Activated naive CD4-positive, alpha-beta T cell treated with anti-CD3 and anti-CD28 coated beads, Interleukin-2, amount 10 ng/mL, durations not matched to agents 7 days and 5 days (primary cell): ENCODE measurements at places on chromosomes 6 and 20.
A peak's percentile ranks its signal among the peaks of the same experiment; 100 is the strongest.

- H3K27me3 ChIP-seq = no peaks in the 10 kb centered on the region
- H3K4me3 ChIP-seq = no peak overlapping the region
- DNase-seq = no peak
- H3K27ac ChIP-seq = no peak overlapping the region
- H3K36me3 ChIP-seq = peaks cover 25% of the 10 kb centered on the region
Observed at GRCh38 chr6:12034837-12035236, 22.7 kb downstream of the HIVEP1 start.

DNA sequence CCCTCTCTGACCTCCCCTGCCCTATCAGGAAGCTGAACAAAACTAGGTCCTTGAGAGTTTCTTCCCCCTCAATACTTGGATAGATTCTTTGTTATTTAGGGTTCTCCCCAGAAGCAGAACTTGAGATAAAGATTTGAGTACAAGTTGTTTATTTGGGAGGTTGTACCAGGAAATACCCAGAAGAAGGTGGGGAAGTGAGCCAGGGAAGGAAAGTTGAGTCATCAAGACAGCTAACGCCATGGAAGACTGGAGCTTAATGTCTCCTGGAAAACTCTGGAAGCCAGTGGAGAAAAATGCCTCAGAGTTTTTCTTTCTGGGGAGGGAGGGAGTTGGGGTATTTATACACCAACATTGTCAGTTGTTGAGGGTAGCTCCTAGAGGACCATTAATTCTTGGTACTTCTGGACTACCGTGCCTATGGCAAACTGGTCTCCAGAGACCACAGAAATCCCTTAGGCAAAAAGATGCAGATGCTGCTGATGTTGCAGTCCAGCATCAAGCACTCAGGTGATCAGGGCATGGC, 102.6 kb upstream of the ZFP64 start:
- no peak for DNase-seq
- H3K27me3 ChIP-seq = no peaks in the 10 kb centered on the region
- H3K27ac ChIP-seq = no peak overlapping the region
- no peaks in the 10 kb centered on the region for H3K36me3 ChIP-seq
- H3K4me1 ChIP-seq = peaks cover under 1% of the 10 kb centered on the region

- no peak overlapping the region for H3K4me3 ChIP-seq
- H3K27me3 ChIP-seq = no peaks in the 10 kb centered on the region
- peaks cover 6% of the 10 kb centered on the region for H3K4me1 ChIP-seq
- no peak for DNase-seq
- peaks cover 56% of the 10 kb centered on the region for H3K36me3 ChIP-seq
- no peak overlapping the region for H3K27ac ChIP-seq
Observed at GRCh38 chr6:144372611-144373594, 87.8 kb downstream of the UTRN start.

DNA sequence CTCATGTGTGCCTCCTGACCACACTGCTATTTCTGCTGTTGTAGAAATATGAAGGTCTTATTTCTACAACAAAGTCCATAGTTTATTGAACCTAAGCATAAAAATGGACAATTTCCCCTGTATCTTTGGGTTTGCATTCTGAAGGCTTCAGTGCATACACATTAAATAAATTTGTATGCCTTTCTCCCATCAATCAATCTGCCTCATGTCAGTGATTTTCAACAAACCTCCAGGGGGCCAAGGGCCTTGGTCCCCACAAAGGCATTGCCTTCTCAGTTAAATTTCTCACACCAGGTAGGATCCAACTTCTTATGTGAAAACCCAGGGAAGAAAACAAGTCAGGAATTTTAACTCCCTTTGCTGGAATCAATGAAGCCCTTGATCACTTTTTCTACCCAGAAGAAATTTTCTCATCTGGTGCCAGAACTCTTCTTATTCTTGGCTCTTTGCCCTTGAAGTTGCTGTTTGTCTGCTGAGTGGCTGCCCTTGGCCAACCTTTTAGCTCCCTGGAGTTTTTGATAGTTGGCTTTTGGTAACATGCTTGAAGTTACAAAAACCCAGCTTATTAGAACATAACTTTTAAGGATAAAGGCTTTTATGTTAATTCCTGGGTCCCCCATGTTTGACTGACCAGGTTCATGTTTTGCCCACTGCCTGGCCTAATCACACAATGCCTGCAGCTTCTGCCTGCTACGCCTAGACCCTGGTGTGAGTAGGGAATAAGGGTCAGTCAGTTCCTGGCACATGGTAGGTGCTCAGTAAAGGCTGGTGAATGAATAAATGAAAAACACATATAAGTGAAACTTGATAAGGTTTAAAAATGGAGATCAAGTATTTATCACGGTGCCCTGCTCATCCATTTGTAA, 37.0 kb downstream of the SHLD1 start:
- no peaks in the 10 kb centered on the region for H3K27me3 ChIP-seq
- peaks cover 5% of the 10 kb centered on the region for H3K36me3 ChIP-seq
- no peak overlapping the region for H3K4me3 ChIP-seq
- peaks cover 2% of the 10 kb centered on the region for H3K4me1 ChIP-seq
- H3K27ac ChIP-seq = no peak overlapping the region

DNA sequence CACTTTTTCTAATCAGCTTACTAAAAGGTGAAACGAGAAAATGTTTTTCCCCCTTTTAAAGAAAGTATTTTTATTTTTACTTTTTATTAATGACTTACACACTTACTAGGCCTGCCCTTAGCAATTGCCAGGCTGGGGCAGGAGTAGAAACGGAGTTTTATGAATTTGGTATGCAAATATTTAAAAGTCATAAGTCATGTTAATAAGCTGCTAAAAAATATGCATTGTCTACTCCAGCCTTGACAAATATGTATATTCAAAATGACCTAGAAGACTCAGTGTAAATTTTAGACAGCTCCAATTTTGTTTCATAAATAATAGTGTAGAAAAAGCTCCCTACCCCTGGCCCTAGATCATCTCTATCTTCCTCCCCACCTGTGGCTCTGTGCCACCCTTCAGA, 17.5 kb upstream of the TGM6 start:
- no peak overlapping the region for H3K27ac ChIP-seq
- no peaks in the 10 kb centered on the region for H3K4me1 ChIP-seq
- H3K36me3 ChIP-seq = no peaks in the 10 kb centered on the region

GRCh38 chr20:58192567-58192966, 35.9 kb downstream of the ANKRD60 start:
- no peak overlapping the region for H3K4me3 ChIP-seq
- no peaks in the 10 kb centered on the region for H3K4me1 ChIP-seq
- no peak overlapping the region for H3K27ac ChIP-seq
- peaks cover 17% of the 10 kb centered on the region for H3K27me3 ChIP-seq
- peak; percentile 49 for DNase-seq

- no peak overlapping the region for H3K4me3 ChIP-seq
- H3K4me1 ChIP-seq = no peaks in the 10 kb centered on the region
- no peaks in the 10 kb centered on the region for H3K36me3 ChIP-seq
- no peak for DNase-seq
- H3K27me3 ChIP-seq = no peaks in the 10 kb centered on the region
- no peak overlapping the region for H3K27ac ChIP-seq
Observed at GRCh38 chr6:52493669-52494068, 73.5 kb downstream of the EFHC1 start.

GRCh38 chr20:19074356-19074755, 138.1 kb upstream of the SLC24A3 start:
- no peaks in the 10 kb centered on the region for H3K27me3 ChIP-seq
- H3K36me3 ChIP-seq = no peaks in the 10 kb centered on the region
- peaks cover 4% of the 10 kb centered on the region for H3K4me1 ChIP-seq

DNA sequence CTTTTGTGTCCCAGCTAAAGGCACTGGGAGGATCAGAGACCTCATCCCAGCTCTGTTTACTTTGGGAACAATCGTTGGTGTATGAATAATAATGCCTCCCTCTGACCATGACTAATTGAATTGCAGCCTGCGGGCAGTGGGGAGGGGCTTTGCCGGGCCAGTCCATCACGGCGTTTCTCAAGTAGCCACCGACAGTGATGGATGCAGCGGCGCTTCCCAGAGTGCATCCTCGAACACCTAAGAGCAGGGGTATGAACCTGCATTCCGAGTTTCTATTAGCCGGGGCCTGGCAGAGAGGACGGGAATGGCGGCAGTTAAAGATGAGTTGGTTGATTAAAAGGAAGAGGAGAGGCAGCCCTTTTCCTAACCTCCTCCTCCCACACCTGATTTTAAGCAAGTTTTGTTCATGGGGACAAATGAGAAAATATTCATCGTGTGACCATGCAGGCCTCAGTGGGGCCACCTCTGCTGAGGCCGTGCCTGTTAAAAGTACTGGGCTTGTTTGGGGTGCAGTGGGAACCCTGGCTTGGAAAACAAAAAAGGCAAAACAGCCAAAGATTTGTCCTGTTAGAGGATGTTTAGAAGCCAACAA, 154.1 kb downstream of the FOXA2 start:
- H3K27me3 ChIP-seq = no peaks in the 10 kb centered on the region
- no peaks in the 10 kb centered on the region for H3K36me3 ChIP-seq
- no peak overlapping the region for H3K27ac ChIP-seq
- H3K4me1 ChIP-seq = no peaks in the 10 kb centered on the region
- DNase-seq = no peak

DNA sequence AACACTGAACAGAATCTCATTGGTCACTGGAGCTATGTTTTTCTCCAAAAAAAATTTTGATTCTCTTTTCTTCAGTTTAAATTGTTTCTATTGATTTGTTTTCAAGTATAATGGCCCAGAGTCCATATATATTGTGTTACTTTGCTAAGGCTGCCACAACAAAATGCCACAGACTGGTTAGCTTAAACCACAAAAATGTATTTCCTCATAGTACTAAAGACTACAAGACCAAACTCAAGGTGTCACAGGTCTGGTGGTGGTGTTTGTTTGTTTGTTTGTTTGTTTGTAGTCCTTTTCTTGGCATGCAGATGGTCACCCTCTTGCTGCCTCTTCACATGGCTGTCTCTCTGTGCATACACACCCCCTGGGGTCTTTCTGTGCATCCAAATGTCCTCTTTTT, 34.0 kb downstream of the BMP5 start:
- H3K27ac ChIP-seq = no peak overlapping the region
- no peak for DNase-seq
- no peak overlapping the region for H3K4me3 ChIP-seq
- no peaks in the 10 kb centered on the region for H3K36me3 ChIP-seq
- no peaks in the 10 kb centered on the region for H3K27me3 ChIP-seq

GRCh38 chr20:43863821-43864544, 50.7 kb upstream of the TOX2 start:
- no peak for DNase-seq
- H3K4me1 ChIP-seq = no peaks in the 10 kb centered on the region
- H3K27ac ChIP-seq = no peak overlapping the region

GRCh38 chr6:139181236-139181635, 46.4 kb downstream of the HECA start:
- no peak overlapping the region for H3K27ac ChIP-seq
- peaks cover 4% of the 10 kb centered on the region for H3K27me3 ChIP-seq
- peaks cover 77% of the 10 kb centered on the region for H3K36me3 ChIP-seq
- no peak for DNase-seq
- no peak overlapping the region for H3K4me3 ChIP-seq

DNA sequence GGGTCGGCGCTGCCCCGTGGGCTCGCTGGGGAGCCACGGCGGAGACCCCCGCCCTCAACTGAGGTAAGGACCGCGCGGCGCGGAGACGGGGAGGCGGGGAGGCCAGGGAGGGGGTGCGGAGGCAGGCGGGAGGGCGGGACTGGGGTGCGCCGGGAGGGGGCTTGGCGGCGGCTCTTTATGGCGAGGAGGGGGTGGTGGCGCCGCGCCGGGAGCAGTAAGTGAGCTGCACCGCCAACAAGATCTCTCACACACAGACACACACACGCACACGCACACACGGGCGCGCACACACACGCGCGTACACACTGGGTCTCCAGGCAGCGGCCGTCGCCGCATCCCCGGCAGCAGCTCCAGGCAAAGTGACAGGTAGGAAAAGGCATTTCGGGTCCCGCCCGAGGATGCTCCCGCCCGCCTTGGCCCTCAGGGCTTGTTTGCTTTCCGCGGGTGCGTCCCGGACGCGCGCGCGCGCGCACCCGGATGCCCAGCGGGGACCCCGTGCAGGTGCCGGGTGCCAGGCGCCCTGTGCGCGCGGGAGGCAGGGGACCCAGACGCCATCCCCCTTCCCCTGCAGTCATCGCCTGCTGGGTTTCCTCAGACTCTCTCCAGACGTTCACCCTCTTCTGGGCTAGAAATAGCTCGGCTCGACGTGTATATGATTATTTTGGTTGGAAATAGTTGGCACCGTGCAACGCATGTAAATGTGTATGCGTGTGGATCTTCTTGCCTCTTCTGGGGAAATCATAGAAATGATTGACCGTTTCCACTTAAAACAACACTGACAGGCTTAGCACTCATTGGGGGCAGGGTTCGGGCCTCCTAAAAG, at the start of gene PLCB4:
PLCB4 (plus strand) TSS at position 247 of the 823 bp plus-strand sequence. CDS start 238,728 bp downstream, outside the sequence.
- H3K27ac ChIP-seq = no peak within 1 kb of the TSS
- peaks cover 2% of the 10 kb centered on the region for H3K4me1 ChIP-seq
- H3K36me3 ChIP-seq = no peaks in the 10 kb centered on the region
- H3K4me3 ChIP-seq = no peak within 1 kb of the TSS

DNA sequence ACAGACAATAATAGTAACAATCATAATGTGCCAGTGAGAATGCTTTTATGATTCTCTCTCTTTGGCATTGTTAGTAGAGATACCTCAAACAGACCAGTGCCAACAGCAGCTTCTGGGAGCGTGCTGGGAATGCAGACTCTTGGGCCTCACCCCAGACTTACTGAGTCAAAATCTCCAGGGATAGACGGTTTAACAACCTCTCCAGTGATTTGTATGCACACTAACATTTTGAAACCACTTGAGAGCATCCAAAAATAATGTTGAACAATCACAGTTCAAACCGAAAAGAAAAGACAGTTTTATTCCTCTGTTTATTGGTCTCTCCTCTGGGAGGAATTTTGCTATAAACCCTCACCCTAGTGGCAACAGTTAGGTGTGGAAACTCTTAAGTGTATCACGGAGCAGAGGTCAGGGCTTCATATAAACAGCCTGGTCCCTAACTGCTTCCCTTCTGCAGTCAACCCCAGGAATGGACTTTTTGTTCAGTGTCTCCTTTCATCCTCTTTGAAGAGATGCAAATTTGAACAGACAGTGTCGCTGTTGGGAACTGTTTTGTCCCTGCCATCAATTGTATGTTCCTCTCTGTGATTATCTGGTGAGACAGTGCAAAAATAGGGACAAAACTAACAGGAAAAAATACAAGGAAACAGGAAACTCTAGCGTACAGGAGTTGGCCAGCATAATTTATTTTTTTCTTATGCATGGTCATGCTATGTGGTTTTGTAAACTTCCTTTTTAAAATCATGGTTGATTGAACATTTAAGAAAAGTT, 162.4 kb upstream of the BTBD3 start:
- H3K27ac ChIP-seq = no peak overlapping the region
- H3K27me3 ChIP-seq = no peaks in the 10 kb centered on the region
- H3K36me3 ChIP-seq = no peaks in the 10 kb centered on the region
- no peaks in the 10 kb centered on the region for H3K4me1 ChIP-seq
- H3K4me3 ChIP-seq = no peak overlapping the region

GRCh38 chr20:21702553-21703470, 2.7 kb upstream of the PAX1 start:
- no peaks in the 10 kb centered on the region for H3K36me3 ChIP-seq
- H3K4me1 ChIP-seq = no peaks in the 10 kb centered on the region
- DNase-seq = peak; percentile 52
- H3K27me3 ChIP-seq = peaks cover 96% of the 10 kb centered on the region
- peak overlapping the region; percentile 55 for H3K27ac ChIP-seq

- DNase-seq = peak; percentile 69
- peaks cover 34% of the 10 kb centered on the region for H3K36me3 ChIP-seq
- H3K27ac ChIP-seq = peak overlapping the region; percentile 93
- no peaks in the 10 kb centered on the region for H3K27me3 ChIP-seq
- peaks cover 98% of the 10 kb centered on the region for H3K4me1 ChIP-seq
- H3K4me3 ChIP-seq = peak overlapping the region; percentile 54
Observed at GRCh38 chr20:44646023-44646640, 5.4 kb downstream of the ADA start.
